Activated CD4-positive, alpha-beta T cell treated with anti-CD3 and anti-CD28 coated beads, Interleukin-2, amount 50 U/mL, for 4 hours (primary cell): ENCODE measurements at places on chromosomes 12 and 14.
A peak's percentile ranks its signal among the peaks of the same experiment; 100 is the strongest.

- peak; percentile 60 for DNase-seq
Measured at GRCh38 chr12:54390668-54391551, 6.4 kb upstream of the ZNF385A start.

- DNase-seq: no peak
Measured at GRCh38 chr12:86435053-86435452, 178.9 kb upstream of the MGAT4C start.

DNA sequence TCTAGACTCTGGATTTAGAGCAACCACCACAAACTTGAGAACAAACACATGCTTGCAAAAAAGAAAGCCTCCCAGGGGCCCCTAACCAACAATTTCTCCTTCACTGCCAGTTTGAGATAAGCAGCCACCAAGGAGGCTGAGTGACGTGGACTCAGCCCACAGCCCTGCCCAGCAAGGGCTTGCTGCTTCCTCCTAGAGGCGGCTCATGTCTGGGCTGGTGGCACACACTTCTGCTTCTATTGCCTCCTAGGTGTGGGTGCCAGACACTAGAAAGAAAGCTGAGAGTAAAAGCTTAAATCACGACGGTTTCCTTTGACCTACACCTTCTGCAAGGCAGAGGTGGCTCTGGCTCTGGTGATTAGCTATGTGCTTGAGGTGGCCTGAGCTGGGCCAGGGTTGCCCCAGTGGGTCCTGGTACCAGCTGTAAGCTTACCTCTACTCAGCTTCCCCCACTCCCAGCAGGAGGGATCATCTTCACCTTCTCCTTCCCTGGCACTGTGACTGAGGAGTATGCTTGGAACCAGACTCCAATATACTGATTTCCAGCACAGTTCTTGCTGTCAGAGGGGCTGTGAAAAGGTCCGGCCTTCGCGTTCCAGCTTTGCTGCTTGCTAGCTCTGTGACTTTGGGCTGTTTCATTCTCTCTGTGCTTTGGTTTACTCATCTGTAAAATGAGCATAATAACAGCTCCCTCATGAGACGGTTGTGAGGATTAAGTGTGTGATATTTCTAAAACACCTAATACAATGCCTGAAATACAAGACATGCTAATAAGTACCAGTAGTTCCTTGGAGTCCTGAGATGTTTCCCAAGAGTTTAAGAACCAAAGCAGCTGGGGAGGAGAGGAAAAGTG lies 89.7 kb upstream of the PARP11 start:
- DNase-seq: peak; percentile 61

GRCh38 chr12:117009759-117010158 lies 89.5 kb downstream of the TESC start:
- no peak for DNase-seq

GRCh38 chr14:49366416-49366815 lies 219.8 kb downstream of the RPS29 start:
- DNase-seq: no peak

- no peak for DNase-seq
Measured at GRCh38 chr12:102009796-102010195, 52.0 kb downstream of the WASHC3 start.

DNA sequence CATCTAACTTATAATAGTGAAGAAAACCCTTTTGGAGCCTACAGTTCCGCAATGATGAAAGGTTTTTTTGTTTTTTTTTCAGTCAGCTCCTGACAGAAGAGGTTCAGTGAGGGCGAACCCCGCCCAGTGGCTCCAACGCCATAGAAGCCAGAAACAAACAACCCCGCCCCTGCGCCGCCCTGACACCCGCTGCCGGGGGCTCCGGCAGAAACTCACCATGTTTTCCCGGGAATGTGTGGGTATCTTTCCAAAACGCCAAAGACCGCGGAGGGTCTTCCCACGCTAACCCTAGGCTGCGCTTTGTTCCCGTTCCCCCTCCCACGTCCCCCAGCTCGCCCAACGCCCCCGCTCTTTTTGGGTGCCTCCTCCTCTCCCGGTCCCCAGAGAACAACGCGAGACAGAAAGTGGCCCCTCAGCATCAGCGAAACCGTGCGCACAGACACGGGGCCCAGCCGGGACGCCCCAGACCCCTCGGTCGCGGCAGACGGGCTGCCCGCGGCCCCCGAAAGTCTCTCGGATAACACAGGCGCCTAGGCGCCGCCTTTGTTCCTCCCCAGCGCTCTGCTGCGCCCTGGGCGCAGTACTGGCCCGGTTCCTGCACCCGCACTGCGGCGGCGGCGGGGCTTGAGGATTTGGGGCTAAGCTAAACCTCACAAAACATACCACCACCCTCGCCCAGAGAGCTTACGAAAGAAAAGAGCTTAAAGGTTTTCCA lies 522 bp downstream of the TUBA1A start:
- DNase-seq: peak; percentile 72

GRCh38 chr14:51996148-51996746 lies 6.9 kb downstream of the RTRAF start:
- DNase-seq: no peak

GRCh38 chr14:94143239-94143638 lies 13.8 kb upstream of the IFI27L2 start:
- no peak for DNase-seq

GRCh38 chr12:3697311-3697870 lies 55.5 kb downstream of the CRACR2A start:
- DNase-seq: no peak

DNA sequence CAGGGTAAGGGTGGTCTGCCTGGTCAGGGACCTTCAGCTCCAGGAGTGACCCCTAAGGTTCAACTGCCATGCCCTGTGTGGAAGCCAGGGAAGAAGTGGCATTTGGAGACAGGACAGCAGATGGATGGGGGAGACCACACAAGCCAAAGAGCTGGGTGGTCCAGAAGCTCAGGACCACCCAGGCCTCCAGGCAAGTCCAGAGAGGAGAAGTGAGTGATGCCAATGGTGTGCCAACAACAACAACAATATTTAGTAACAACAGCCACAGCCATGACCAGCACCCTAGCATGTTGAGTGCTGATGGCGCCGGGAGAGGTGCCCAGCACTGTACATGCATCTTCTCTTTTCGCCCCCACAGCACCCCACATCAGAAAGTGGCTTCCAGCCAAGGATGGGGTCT lies 113.7 kb downstream of the ESRRB start:
- DNase-seq: no peak

DNA sequence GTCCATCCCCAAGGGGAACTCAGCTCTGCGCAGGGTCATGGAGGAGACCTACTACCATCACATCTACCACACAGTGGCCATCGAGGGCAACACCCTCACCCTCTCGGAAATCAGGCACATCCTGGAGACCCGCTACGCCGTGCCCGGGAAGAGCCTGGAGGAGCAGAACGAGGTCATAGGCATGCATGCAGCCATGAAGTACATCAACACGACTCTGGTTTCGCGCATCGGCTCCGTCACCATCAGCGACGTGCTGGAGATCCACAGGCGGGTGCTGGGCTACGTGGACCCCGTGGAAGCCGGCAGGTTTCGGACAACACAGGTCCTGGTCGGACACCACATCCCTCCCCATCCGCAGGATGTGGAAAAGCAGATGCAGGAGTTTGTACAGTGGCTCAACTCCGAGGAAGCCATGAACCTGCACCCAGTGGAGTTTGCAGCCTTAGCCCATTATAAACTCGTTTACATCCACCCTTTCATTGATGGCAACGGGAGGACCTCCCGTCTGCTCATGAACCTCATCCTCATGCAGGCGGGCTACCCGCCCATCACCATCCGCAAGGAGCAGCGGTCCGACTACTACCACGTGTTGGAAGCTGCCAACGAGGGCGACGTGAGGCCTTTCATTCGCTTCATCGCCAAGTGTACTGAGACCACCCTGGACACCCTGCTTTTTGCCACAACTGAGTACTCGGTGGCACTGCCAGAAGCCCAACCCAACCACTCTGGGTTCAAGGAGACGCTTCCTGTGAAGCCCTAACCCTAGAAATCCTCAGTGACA lies 3.8 kb downstream of the FICD start:
- no peak for DNase-seq

GRCh38 chr12:58593557-58594304 lies 326.6 kb downstream of the LRIG3 start:
- no peak for DNase-seq

- DNase-seq: no peak
Measured at GRCh38 chr14:59438195-59438647, 27.0 kb downstream of the GPR135 start.

DNA sequence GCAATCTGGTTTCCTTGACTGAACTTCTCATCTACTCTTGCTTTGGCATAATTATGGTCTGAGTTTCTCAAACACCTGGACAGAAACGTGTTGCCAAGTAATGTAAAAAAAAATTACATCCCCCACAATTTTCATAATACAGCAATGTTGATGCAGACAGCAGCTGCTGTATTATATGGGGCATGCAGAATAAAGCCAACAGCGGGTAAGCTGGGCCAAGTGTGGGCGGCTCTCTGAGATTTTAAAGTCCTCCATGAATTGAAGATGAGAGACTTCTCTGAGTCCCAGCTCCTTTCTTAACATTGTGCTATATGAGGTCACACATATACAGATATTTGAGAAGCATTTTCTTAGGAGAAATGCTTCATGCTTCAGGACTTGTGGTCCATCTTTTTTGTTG lies 881.2 kb downstream of the GALC start:
- no peak for DNase-seq

DNA sequence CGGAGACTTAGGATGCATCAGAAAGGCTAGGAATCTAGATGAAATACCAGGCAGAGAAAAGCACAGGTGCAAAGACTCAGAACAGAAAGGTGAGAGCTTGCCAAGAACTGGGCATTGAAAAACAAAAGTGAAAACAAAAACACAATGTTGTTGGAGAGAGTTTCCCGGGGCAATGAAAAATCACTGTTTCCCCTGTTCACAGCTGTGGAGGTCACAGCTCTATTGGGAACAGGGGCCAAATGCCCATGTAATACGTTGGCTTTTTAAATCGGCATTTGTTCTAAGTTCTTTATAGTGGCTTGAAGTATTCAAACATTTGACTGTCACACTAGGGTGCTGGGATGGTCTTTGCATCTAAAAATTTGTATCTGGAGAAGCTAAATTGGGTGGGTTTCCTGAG lies 108.3 kb downstream of the SLC15A4 start:
- no peak for DNase-seq

- peak; percentile 81 for DNase-seq
Measured at GRCh38 chr12:56630180-56630632, at the start of gene BAZ2A. TSS of gene BAZ2A (minus strand) at chr12:56630326. CDS start at chr12:56617530, 12,796 bp downstream.

GRCh38 chr12:27517961-27518665 lies 5.9 kb upstream of the PPFIBP1 start:
- DNase-seq: no peak

- no peak for DNase-seq
Measured at GRCh38 chr12:120956579-120957300, 21.6 kb upstream of the HNF1A start.

- DNase-seq: no peak
Measured at GRCh38 chr14:25197885-25198284, 147.9 kb upstream of the STXBP6 start.

DNA sequence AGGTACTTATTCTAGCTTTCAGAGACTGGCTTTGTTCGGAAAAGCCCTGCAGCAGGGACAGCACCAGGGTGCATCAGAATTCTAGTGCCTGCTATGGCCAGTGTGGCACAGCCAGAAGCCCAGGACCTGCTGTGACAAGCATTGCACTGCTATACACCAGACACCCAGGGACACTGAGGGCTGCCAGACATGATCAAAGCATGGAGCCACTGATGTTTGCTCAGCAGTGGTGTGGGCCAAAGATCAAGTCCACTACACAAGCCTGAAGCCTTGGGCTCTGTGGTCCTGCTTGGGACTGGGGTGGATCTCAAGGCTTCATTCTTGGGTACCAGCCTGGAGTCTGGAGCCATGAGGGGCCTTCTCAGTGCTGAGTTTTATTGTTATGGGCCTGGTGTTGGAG lies 36.1 kb upstream of the CDKN3 start:
- no peak for DNase-seq

DNA sequence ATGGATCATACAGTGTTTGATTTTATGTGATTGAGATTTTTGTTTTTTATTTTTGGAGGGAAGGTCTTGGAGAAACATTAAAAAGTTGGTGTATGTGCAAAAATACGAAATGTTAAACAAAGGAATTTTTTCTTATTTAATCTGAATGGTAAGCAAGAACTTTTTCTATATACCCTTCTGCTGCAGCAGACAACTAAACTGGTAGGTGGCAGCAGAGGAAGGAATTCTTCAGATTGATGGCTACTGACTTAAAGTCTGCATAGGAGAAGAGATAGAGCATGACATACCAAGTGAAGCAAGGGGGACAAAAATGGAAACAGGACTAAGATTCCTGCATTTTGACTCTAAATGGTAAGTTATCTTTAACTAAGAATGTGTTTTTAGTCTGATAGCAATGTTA lies 42.0 kb upstream of the A2ML1 start:
- no peak for DNase-seq

GRCh38 chr14:57998766-57999165 lies 132.9 kb upstream of the SLC35F4 start:
- no peak for DNase-seq

DNA sequence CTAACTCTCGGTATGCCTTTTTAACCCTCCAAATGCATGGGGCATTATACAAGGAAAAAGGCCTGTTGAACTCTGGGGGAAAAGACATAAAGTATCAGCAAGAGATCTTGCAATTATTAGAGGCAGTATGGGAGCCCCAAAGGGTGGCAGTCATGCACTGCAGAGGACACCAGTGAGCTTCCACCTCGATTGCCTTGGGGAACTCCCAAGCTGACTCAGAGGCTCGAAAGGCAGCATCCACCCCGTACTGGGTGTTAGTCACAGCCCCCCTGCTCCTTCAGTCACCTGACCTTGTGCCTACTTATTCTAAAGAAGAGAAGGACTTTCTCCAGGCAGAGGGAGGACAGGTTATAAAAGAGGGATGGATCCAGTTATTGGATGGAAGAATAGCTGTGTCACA lies 781.4 kb upstream of the TMEM132C start:
- no peak for DNase-seq

DNA sequence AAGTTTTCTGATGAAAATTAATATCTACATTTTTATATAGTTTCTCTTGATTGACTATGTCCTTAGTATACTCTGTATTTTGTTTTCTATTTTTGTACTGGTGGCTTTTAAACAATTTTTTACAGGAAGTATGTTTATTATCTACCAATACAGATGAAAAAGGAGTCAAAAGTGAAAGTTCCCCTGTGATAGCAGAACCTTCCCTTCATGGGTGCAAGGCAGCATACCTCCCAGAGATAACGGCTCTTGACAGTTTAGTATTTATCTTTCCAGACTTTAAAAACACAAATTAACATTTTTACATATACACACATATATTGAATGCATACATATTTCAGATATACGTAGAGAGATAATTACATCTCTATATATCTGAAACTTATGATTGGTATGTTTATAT lies 17.1 kb upstream of the FAM234B start:
- no peak for DNase-seq

- no peak for DNase-seq
Measured at GRCh38 chr14:100524233-100524932, 62.8 kb downstream of the BEGAIN start.

DNA sequence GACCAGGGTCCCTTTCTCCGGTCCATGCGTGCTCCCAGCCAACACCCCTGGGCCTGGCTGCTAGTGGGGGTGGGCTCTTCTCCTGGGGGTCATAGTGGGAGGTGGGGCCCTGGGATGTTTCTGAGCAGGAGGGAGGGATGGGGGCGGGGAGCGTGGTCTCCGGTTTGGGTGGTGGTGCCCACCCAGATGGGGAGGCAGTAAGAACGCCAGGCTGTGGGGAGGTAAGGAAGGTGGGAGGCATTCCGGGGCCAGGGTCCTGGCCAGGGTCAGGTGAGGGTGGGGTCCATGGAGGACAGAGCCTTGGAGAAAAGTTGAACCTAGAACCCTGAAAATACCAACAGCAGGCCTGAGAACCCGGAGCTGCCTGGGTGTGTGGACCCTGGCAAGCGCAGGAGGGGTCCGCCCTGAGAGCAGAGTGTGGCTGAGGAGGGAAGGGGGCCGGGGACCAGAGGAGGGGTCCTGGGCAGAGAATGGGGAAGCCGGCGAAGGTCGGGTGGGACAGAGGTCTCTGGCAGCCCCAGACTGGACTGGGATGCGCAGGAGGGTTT lies 5.7 kb downstream of the CRIP2 start:
- no peak for DNase-seq
